ENCODE measurements at places on chromosomes 5 and 9.
A peak's percentile ranks its signal among the peaks of the same experiment; 100 is the strongest.

GRCh38 chr5:177089127-177089526, 2.4 kb downstream of the FGFR4 start:
- DNase-seq = no peak

GRCh38 chr9:113609562-113610318, 146.2 kb downstream of the RGS3 start:
- no peak for DNase-seq

GRCh38 chr5:28880936-28881335, 1842.5 kb upstream of the CDH9 start:
- no peak for DNase-seq

- no peak for DNase-seq
These were observed 812.2 kb downstream of the DTWD2 start for GRCh38 chr5:118176146-118176545.

DNA sequence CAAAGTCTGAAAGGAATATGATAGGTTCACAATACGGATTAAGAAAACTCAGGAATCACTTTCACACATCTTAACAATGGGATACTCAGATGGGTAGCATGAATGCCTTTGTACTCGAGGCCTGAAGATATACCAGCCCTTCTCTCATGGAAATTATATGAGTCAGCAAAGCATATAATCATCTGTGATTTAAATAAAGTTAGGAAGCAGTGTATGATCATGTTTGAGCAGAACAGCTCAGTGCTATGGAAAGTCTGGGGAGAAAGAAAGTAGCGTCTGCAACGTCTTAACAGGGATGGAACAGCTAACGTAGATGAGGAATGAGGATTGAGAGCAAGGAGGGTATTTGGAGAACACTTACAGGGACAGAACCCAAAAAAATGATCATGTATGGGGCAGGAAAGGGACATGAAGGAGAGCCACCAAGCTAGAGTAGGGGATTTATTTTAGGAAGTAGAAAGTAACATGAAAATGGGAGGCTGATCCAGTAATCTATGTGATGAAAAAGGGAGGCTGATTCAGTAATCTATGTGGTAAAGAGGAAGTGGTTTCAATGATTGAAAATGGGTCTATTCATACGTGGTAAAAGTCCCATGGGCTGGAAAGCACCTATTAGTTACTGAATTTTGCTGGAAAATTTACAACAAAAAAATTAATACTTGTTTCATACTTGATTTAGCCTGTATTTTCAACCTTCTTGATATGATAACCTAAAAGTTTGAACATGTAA, 85.9 kb downstream of the GNA14 start:
- DNase-seq = no peak

GRCh38 chr9:22415941-22416691, 30.5 kb upstream of the DMRTA1 start:
- DNase-seq = no peak

- no peak for DNase-seq
These were observed 1.2 kb upstream of the PCSK1 start for GRCh38 chr5:96434201-96434645.

DNA sequence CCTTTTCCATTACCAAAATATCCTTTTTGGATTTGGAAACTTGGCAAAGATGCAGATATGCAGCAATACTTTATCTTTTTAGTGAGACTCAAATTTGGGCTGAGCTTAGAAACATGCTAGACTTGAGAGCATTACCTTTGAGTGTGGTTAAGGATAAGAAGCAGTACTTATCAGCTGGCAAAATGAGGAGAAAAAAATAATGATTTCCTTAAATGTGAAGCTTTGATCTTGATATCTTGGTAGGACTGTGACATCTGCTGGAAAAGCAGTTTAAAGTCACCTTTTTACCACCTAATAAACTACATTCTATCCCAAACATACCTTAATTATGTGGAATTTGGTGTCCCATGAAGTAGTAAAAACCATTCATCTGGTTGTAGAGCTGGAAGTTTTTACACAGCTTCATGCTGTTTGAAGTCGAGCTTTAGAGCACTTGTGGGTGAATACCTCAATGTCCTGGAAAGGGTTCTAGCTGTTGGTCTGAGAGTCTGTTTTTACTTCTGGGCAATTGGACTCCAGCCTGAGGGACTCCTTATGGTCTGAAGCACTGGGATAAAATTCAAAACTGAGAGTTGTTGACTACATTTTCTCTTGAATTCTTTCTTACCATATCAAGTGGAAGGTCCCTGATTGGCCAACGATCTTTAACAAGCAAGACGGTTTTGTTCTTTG, 53.4 kb downstream of the LRRC70 start:
- DNase-seq = no peak

DNA sequence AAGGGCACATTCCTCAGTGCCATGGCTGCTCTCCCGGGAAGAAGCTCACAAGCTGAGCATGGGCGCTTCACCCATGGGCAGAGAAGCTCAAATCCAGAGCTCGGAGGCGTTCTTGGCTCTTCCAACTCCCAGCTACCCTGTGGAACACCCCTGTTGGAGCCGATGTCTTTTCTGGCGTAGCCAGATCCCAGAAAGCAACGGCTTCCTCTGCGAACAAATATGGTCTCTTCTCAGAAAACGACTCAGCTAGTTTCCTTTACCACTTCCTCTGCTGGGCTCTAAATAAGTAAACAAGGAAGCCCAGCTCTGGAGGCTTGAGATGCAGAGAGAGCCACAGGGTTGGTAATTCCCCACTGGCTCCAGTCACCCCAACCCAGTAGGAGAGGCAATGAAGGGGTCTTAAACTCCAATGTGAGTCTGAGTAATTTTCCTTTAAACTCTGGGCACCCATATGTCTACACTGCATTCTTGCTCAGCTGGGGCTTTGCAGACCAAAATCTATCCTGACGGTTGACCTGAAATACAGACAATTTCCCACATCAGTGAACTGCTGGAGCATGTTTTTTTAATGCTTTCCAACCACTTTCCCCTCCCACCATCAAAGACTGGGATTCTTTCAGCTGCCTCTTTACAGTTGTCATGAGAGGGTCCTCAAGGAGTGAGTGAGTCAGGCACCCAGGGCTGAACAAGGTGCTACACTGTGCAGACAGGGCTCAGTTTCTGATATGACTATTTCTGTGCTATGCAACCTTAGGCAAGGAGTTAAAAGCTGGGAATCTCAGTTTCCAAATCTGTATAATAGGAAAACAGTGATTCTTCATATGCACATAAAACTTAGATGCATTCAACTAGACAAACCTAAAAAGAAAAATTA, at the start of gene LCP2:
Gene LCP2 (minus strand): TSS at position 189 of the 874 bp plus-strand sequence. CDS start 166 bp downstream, at position 23.
- DNase-seq = no peak

DNA sequence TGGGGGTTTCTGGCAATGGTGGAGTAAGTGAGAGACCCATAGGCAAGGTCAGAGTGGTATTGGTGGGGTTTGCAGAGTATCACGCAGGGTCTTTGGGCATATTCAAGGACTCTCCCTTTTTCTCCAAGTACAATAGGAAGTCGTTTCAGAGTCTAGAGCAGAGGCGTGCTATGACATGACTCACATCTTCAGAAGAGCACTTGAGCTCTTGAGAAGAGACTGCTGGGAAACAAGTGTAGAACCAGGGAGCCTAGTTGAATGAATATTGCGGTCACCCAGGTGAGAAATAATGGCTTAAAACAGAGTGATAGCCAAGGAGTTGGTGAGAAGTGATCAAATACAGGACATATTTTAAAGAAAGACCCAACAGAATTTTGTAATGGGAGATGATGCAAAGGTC, 813.4 kb downstream of the TLE1 start:
- DNase-seq = no peak

GRCh38 chr5:149453618-149454415, 74.7 kb upstream of the IL17B start:
- no peak for DNase-seq

- DNase-seq = no peak
These were observed 1.7 kb downstream of the ASB6 start for GRCh38 chr9:129640086-129640870.

DNA sequence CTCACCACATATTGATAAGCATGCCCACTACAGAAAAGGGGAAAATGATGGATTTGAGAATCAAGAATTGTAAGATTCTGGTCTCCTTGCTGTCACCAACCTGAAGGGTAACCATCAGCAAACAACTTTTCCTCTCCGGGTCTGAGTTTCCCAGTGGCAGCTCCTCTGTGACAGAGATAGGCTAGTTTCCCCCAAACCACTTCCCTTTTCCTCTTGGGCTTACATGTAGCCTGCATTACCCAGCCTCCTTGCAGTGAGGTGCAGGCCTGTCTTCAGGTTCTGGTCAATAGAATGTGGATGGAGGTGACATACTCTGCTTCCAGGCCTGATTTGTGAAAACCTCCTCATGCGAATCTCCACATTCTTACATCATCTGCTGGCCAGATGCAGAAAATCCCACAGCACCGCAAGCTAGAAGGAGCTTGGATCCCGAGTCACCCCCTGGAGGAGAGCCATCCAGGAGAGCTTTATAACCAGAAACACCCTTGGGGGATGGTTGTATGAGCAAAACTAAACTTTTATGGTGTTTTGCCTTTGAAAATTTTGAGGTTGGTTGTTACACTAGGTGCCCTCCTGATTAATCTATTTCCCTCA, 206.1 kb downstream of the RGS3 start:
- no peak for DNase-seq

GRCh38 chr5:172175263-172175719, 12.7 kb downstream of the STK10 start:
- peak; percentile 70 for DNase-seq

GRCh38 chr9:16152276-16153101, 599.6 kb downstream of the CCDC171 start:
- DNase-seq = no peak

GRCh38 chr5:158819840-158820620, 279.7 kb downstream of the EBF1 start:
- no peak for DNase-seq

- DNase-seq = no peak
These were observed 57.4 kb downstream of the GOLPH3 start for GRCh38 chr5:32116574-32117313.

DNA sequence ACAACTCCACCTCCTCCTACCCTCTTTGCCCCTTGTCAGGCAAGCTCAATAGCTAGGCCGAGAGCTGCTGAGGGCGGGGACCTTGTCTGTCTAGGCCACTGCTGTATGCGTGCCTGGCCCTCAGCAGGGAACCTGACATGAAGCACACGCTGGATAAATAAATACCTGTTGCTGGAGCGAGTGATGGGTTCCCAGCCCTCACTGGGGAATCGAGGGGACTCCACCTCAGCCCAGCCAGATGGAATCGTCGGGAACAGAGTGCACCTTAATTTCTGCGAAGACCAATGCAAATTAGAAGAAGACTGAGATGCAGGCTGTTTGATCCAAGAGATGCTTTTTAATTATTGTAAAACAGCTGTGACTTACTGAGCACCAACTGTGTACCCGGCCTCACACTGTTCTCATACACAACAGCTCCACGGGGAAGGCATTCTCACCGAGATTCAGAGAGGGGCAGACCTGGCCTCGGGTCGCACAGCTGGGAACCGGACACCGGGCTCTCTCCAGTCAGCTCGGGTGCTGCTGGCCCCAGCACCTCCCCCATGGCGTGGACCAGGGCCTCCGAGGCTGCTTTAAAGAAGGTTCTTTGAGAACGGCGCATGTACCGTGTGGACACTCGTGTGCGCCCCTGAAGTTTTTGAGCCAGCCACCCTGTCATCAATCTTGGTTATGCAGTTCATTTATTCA, 109.7 kb upstream of the IER5L start:
- no peak for DNase-seq

DNA sequence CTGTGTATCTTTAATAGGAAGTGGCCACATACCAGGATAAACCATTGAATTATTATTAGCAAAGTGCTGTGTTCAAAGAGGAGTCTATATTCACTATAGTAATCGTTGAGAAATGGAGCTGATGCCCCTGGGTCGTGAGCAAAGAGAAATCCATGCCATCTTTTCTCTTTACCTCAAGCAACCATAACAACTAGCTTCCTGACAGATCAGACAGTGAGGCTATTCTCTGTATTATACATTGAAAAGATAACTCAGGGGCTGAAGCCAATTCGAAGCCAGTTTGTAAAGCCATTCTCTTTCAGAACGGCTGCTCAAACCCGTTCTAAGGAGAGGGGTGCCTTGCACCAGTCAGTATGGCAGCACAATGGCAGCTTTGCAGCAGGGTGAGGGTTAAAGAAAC, 680.6 kb downstream of the SEMA5A start:
- no peak for DNase-seq

- DNase-seq = no peak
These were observed 468.5 kb downstream of the TAF11L14 start for GRCh38 chr5:18102733-18103132.

DNA sequence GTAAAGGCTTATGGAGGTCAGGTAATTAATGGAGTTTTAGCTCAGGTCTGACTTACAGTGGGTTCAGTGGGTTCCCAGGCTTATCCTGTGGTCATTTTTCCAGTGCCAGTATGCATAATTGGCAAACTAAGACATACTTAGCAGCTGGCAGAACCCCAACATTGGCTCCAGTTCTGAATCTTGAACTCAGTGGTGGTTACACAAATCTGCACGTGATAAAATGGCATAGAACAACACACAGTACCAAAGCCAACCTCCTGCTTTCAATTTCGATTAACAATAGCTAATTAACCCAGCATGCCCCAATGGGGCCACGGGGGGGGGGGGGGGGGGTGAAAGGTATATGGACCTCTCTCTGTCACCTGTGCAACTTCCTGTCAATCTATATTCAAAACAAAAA, 19.0 kb upstream of the BARX1 start:
- DNase-seq = no peak

DNA sequence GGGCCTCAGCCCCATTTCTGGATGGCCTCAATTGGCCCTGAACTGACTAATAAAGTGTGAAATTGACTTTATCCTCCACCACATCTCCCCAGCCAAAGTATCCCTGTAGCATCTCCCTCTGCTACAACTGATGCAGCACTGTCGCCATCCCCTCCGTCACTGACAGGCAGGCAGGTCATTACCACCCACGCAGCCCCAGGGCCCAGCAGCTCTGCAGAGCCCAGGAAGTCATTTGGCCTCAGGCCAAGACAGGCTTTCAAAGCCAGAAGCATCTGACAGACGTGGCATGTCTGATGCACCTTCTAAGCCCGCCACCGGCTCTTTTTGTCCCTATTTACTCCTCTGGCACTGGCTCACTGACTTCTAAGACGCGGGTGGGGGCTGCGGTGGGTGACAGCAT, 65.3 kb downstream of the ARHGEF37 start:
- DNase-seq = no peak

- no peak for DNase-seq
These were observed 310.5 kb downstream of the DMAC1 start for GRCh38 chr9:7489036-7489435.

DNA sequence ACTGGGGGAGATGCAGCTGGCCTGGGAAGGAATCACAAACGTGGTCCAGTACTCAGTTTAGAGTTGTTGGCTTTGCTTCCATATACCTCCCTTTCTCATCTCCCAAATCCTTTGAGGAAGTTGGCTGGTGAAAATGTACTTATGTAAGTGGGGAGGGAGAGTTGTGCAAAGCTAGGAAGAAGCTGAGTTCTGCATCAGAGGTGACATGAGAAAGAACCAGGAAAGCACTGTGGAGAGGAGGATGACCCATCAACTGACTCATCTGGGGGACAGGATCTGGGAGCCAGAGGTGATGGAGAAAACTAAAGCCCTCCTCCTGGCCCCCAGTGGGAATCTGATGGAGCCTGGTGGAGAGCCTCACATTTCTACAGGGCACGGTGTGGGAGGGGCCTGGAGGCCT, 16.2 kb downstream of the KCNMB1 start:
- DNase-seq = no peak

- no peak for DNase-seq
These were observed 2.3 kb upstream of the ACSL6 start for GRCh38 chr5:132013711-132014110.

GRCh38 chr5:86526811-86527348, 90.9 kb upstream of the COX7C start:
- no peak for DNase-seq

GRCh38 chr5:96528826-96529474, 95.9 kb upstream of the PCSK1 start:
- DNase-seq = no peak

All from GM12891 (cell line).